Thyroid gland (tissue), 4 donors: ENCODE measurements at places on chromosomes 12 and 14. TPM values are rescaled to one million over a fixed set of nuclear protein-coding genes. Genes with fewer than 3 reads are reported as not detected.

Gene STAB2
- 2.0 TPM for total RNA-seq

GRCh38 chr12:1576410-1577241 is 17.8 kb downstream of the FBXL14 start:
- H3K4me1 ChIP-seq: peaks cover 21% of the 10 kb centered on the region
- H3K36me3 ChIP-seq: no peaks in the 10 kb centered on the region
- no peak overlapping the region for H3K4me3 ChIP-seq
- peak overlapping the region; percentile 73 for H3K27ac ChIP-seq
- no peaks in the 10 kb centered on the region for H3K27me3 ChIP-seq

- H3K27me3 ChIP-seq: no peaks in the 10 kb centered on the region
- H3K27ac ChIP-seq: peak overlapping the region; percentile 57
- no peak overlapping the region for H3K4me3 ChIP-seq
- no peaks in the 10 kb centered on the region for H3K36me3 ChIP-seq
- DNase-seq: no peak
- peaks cover 4% of the 10 kb centered on the region for H3K4me1 ChIP-seq
Observed at GRCh38 chr14:72909163-72909562, 15.3 kb upstream of the DPF3 start.

DNA sequence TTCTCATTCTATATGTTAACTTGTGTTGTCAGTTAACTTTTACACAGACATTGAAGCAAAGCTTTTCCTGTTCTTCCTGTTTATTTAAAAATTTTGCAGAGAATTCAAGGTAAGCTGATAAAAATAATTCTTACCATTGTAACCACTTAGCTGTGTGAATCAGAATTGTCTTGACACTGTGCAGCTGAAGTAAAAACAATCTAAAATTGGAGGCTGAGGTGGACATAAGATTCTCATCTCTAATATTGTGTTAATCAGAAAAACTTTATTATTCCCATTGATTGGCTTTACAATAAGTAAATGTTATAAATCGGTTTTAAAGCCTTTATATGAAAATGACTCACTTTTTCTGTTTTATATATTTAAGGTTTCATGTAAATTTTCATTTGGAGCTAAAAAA is 240.3 kb upstream of the PLEKHG7 start:
- no peak overlapping the region for H3K4me3 ChIP-seq
- H3K27me3 ChIP-seq: no peaks in the 10 kb centered on the region
- H3K27ac ChIP-seq: no peak overlapping the region
- no peak for DNase-seq
- H3K4me1 ChIP-seq: peaks cover 15% of the 10 kb centered on the region

- DNase-seq: no peak
- H3K4me1 ChIP-seq: no peaks in the 10 kb centered on the region
- no peaks in the 10 kb centered on the region for H3K27me3 ChIP-seq
- H3K4me3 ChIP-seq: no peak overlapping the region
- H3K36me3 ChIP-seq: no peaks in the 10 kb centered on the region
Observed at GRCh38 chr14:32622742-32623141, 293.6 kb downstream of the AKAP6 start.

Gene B4GALNT3
- 3.9 TPM for total RNA-seq

DNA sequence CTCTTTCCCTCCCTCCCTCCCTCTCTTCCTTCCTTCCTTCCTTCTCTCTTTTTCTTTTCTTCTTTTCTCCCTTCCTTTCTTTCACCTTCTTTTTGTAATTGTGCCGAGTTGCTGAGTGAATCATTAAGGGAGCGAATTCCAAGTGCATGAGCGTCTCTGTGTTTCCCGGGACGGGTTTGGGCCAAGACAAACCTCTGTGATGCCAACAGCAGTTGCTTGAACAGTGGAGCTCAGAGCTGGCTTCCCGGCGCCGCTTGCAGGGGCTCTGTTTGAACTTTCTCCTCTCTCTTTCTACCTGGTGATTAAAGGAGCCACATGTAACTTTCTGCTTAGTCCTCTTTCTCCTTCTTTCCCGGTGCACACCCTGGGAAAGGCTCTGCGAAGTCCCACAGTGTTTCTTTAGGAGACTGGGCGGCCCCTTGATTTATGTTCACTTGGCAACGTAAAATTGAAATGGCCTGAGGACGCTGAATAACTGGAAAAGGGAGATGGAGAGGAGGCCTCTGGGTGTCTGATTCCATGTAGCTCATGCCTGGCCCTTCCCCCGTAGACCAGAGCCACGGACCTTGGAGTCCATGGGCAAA is 33.7 kb upstream of the MAP1LC3B2 start:
- H3K27me3 ChIP-seq: no peaks in the 10 kb centered on the region
- DNase-seq: peak; percentile 66
- H3K27ac ChIP-seq: no peak overlapping the region
- peaks cover 6% of the 10 kb centered on the region for H3K4me1 ChIP-seq
- no peak overlapping the region for H3K4me3 ChIP-seq
- H3K36me3 ChIP-seq: no peaks in the 10 kb centered on the region

Gene SLC6A12
- total RNA-seq: 13.2 TPM

- H3K4me1 ChIP-seq: peaks cover 4% of the 10 kb centered on the region
- H3K27me3 ChIP-seq: no peaks in the 10 kb centered on the region
- no peak overlapping the region for H3K4me3 ChIP-seq
Observed at GRCh38 chr14:49164074-49164473, 422.1 kb downstream of the RPS29 start.

DNA sequence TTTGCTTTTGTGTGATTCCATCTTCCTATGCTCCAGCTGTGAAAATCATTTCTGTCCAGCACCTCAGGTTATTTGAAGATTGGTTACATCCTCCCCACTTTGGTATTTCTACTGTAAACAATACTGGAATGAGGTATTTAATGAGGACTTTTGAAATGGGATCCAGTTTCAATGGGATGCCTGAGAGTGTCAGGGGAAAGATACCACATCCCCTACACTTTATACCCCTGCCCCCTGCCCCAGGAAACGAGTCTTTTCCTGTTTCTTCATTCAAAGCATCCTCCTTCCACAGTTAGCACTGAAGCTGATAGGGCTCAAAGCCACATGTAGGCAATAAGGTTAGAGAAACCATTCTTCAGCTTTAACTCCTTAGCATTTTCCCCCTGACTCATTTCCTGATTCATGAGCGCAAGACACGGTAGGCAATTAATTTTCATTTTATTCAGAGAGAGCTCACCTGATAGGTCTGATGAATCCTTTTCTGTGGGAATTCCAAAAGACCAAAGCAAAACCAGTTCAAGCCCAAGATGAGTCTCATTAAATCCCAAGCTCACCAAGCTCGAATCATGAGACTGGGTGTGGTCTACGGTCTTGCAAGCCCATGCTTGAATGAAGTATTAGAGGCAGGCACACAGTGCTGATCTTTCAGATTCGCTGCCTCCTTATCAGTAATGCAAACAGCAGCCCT is 143.6 kb upstream of the CRY1 start:
- H3K27me3 ChIP-seq: no peaks in the 10 kb centered on the region
- no peak overlapping the region for H3K27ac ChIP-seq
- no peaks in the 10 kb centered on the region for H3K4me1 ChIP-seq

- H3K4me1 ChIP-seq: no peaks in the 10 kb centered on the region
- DNase-seq: no peak
- no peaks in the 10 kb centered on the region for H3K27me3 ChIP-seq
- H3K36me3 ChIP-seq: no peaks in the 10 kb centered on the region
Observed at GRCh38 chr12:90090929-90091651, 382.5 kb upstream of the ATP2B1 start.

GRCh38 chr14:73283608-73284379 is 46.5 kb downstream of the PAPLN start:
- DNase-seq: no peak
- no peak overlapping the region for H3K4me3 ChIP-seq
- H3K27me3 ChIP-seq: no peaks in the 10 kb centered on the region
- peaks cover 33% of the 10 kb centered on the region for H3K36me3 ChIP-seq
- no peak overlapping the region for H3K27ac ChIP-seq

DNA sequence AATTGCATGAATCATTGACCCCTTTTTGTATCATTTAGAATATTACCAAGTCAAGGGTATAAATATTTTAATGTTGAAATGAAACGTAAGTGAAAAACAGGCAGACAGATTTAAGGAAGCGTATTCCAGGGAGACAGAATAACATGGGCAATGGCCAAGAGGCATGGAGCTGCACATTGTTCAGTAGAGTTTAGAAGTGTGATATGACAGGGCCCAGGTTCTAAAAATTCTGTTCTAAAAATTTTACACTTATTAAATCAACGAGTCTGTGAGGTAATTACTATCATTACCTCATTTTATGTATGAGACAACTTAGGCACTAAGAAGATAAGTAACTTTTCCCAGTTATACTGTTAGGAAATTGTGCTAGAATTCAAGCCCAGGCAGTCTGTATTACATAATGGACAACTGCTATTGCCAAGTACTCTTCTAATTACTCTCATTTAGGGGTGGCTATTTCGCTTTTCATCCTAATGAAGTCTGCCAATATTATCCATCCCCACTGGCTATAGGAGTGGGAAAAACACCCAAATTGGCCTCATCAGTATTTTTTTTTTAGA is 103.2 kb upstream of the NAV3 start:
- H3K36me3 ChIP-seq: no peaks in the 10 kb centered on the region
- H3K4me3 ChIP-seq: no peak overlapping the region
- no peaks in the 10 kb centered on the region for H3K4me1 ChIP-seq
- DNase-seq: no peak
- H3K27me3 ChIP-seq: no peaks in the 10 kb centered on the region
- no peak overlapping the region for H3K27ac ChIP-seq

- no peak overlapping the region for H3K27ac ChIP-seq
- H3K27me3 ChIP-seq: no peaks in the 10 kb centered on the region
- no peak overlapping the region for H3K4me3 ChIP-seq
- H3K36me3 ChIP-seq: no peaks in the 10 kb centered on the region
- no peak for DNase-seq
Observed at GRCh38 chr14:66790101-66790500, 282.2 kb downstream of the GPHN start.

Gene PAPLN
- 23.2 TPM for total RNA-seq

Gene HNF1A
- total RNA-seq: not detected

Gene PLXNC1
- total RNA-seq: 5.6 TPM
